HepG2 (cell line): ENCODE measurements at places on chromosomes 12 and 14. TPM values are rescaled to one million over a fixed set of nuclear protein-coding genes. Genes with fewer than 3 reads are reported as not detected.

DNA sequence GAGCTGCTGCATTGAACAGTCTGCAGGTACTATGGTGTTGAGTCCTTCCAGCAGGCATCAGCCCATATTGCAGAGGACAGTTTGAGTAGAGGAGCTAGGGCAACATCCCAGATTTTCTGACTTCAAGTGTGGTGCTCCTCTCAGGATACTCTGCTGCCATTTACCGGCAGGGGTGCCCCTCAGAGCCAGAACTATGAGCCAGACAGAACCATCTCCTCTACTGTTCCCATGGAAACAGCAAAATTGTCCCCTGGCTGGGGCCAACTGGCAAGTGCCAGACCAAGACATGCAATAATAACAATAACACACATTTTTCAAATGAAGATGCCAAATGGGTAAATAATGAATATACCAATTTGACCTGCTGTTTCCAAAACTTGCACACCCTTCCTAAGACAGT lies 102.9 kb downstream of the ADCK1 start:
- DNase-seq = no peak

DNA sequence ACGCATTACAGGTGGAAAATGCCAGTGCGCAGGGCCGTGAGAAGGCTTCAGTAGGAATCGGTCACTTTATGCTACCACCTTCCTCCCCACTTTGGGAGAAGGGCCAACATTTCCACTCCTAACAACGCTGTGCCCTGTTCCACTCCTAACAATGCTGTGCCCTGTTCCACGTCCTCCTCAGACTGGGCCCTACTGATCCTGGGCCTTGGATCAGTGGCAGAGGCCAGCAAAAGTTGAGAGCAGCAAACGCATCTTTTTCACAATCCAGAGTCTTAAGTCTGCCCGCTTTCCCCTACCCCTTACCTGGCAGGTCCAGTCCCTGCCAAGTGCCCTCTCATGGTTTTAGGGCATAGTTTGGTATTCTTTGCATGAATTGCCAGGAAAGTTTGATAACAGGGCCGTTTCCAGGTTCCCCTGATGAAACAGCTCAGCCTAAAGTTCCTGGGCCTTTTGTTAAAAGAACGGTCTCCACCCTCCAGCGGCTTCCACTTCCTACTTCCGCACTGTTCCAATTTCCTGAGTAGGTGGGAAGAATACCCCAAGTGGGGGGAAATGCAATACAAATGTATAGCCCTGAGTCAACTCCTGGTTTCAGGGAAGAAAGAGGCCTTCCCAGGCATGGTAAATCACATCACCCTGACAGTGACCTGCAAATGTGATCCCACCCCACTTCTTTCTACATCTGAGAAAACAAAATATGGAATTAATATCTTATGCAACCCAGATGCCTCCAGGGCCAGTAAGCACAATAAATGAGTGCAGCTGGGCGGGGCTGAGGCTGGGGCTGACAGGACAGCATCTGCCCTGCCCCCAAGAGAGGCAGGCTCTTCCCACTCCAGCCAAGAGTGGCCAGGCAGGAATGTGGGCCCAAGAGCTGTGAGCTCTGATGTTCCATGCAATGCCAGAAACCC lies 15.0 kb downstream of the KCTD10 start:
- peak; percentile 43 for DNase-seq

- DNase-seq = no peak
Observed at GRCh38 chr12:67442347-67442841, 173.2 kb downstream of the CAND1 start.

DNA sequence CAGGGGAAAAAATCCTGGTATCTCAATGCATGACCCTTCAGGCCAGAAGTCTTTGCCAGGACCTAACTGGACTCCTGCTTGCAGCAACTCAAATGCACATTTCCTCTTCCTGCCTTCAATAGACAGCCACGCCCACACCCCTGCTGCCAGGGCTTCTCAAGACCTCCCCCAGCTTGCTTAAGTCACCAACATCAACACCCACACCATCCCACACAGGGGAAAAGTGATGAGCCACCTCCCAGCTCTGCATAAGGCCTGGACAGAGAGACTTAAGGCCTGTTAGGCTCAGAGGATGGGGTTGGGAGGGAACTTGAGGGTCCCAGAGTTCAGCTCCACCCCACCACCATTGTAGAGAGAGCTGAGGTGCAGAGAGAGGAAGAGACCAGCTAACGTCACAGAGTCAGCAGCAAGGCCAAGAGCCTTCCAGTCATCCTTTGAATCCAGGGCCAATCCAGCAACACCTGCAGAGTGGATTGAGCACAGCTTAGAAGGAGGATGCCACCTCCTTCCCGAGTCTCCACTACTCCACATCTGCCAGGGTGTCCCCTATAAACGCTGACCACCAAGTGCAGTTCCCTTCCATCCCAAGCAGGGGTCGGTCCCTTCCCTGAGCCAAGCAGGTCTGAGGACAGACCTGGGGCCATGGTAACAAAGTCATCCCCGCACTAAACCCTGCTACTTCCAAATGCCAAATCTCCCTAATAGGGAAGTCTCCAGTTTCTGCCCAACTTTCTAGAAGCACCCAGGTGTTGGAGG lies 50.0 kb downstream of the KDM2B start:
- no peak for DNase-seq

CABP1 gene
- not detected in 2 replicates for total RNA-seq
